NCI-H1092 treated with DMSO at 0.1 percent for 48 hours (cell line): ENCODE measurements at places on chromosomes 7 and 10.

DNA sequence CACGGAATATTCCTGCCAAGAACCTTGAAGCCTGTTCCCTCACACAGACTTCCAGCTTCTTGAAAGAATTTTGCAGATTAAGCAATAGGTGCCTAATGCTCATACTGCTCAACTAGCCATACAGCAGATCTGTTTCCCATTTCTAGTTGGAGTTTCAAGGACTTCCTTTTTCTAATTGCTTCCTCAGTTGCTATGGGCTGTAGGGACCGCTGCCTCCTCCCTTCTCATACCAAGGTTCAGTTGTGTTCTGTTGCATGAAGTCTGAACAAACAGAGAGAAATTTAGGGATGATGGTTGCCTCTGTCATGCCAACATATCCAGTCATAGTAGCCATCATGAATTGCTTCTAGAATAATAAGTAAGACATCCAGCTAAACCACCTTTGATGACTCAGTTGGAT, 6.8 kb downstream of the ITGA8 start:
- DNase-seq: no peak

- DNase-seq: no peak
These were observed 23.6 kb downstream of the SLC35B4 start for GRCh38 chr7:134293002-134293740.

DNA sequence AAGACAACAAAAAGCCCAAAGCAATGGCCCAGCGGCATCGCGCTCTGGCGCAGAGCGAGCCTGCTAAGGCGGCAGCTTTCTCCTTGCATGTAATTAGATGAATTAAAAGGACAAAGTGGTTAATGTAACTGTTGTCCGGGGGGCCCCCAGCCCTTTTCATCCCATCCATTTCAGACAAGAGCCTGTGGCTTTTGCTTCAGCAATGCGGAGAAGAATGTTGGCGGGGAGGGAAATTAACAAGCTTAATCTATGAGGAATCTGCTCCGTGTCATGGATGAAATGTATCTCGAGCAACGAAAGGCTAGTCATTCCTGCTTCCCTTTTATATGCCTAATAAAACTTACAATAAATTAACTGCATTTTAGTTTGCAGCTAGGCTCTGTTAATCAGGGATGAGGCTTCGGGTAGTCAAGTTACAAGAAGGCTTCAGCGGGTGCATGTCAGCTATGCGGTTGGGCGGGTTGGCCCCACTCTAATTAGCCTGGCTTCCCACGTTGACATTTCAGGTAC, 203.3 kb downstream of the BUB3 start:
- DNase-seq: no peak

DNA sequence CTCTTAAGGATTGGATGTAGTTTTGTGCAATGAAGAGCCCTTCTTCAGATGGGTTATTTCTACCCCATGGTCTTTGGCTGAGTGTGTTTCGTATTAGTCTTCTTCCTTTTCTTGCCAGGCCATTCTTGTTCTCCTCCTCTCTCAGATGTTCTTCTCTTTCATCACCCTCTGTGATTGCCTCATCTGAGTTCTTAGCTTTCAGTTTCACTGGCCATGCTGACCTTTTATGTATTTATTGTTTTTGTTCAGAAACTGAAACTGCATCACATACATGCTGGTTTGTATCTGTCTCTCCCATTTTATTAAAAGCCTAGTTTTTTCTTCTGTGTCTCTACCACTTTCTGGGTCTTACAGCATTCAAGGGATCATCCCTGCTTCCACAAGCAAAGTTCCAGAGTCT, 21.7 kb upstream of the PCGF5 start:
- DNase-seq: no peak

DNA sequence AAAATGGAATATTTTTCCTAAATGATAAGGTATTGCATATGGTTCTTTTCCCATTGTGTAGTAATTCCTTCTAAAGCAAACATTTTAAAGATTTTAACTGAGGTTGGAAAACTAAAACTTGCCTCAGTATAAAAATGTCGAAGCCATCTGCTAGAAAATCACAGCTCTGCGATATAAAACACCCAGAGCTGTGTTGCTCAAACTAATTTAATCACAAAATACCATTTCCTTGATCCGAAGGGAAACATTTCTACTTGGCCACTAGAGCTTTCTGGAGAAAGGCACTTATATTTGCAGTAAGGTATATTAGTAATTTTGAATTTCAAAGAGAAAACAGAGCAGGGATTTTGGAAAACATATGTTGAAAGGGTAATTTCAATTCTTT, 209.2 kb upstream of the ZNF32 start:
- no peak for DNase-seq

DNA sequence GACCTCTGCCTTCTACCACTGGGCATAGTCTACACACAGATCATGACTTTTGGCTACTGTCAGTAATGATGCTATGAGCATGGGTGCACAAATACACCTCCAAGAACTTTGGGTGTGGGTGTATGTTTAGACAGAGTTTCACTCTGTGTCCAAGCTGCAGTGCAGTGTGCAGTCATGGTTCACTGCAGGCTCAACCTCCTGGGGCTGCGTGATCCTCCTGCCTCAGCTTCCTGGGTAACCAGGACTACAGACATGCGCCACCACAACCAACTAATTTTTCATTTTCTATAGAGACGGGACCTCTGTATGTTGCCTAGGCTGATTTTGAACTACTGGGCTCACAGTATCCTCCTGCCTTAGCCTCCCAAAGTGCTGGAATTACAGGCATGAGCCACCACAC, 194.4 kb downstream of the NSUN6 start:
- no peak for DNase-seq

GRCh38 chr10:71684356-71685173, 35.0 kb downstream of the C10orf105 start:
- no peak for DNase-seq

GRCh38 chr10:61606959-61607907, 55.5 kb upstream of the CABCOCO1 start:
- DNase-seq: peak; percentile 11

DNA sequence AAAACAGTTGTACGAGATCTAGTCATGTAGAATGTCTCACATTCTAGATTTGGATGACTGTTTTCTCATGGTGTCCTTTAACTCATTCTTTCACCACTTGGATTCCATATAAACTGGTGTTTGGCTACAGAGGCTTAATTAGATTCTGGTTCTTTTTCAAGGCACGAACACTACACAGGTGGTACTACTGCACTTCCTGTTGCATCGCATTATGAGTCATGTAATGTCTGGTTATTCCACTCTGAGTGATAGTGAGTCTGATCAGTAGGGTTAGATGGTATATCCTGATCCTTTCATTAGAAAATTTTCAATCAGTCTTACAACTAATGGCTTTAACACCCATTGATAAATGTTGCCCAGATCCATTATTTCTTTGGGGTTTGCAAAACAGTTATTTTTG, 11.2 kb upstream of the AKAP9 start:
- DNase-seq: no peak

DNA sequence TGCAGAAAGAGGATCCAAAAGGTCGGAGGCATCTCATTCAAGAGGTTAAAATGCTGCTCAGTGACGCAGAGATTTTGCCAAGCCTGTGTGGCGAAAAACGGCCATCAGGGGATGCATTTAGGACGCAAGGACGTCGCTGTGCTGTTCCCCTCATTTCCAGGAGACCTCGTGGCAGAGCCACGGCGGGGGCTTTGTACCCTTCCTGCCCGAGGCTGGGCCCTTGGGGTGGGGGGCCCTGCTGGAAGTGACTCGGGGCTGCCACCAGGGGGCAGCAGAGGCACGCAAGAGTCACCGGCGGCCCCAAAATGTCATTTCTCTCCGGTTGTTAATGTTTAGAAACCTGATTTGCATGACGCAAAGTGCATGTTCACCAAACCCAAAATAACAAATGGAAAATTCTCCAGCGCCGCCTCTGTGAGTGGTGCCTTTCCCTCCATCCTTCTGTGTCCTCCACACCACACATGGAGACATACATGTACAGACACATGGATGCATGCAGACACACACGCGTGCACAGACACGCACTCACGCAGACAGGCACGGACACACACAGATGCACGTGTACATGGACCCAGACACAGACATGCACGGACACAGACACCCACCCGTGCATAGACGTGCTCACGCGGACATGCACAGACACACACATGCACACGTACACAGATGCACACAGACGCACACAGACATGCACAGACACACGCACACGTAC, 51.0 kb upstream of the NKX6-2 start:
- no peak for DNase-seq

- no peak for DNase-seq
These were observed 28.6 kb upstream of the KCNK18 start for GRCh38 chr10:117168729-117169128.

DNA sequence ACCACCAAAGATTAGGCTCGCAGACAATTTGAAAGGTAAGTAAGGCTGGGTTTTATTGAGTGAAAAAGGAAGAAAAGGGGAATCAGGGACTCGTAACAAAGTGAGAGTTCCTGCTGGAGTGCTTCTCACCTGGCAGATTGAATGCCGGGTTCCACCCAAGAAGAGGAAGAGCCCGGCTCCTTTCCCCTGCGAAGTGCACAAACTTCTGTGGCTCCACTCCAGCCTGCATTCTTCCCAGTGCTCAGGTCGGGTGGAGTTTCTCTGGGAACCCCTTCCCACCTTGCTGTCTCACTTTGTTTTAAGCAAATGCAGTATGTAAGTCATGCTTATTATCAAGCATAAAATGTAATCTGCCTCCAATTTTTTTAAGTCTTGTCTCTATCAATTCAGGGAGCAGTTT, 87.1 kb upstream of the TMEM106B start:
- DNase-seq: no peak

DNA sequence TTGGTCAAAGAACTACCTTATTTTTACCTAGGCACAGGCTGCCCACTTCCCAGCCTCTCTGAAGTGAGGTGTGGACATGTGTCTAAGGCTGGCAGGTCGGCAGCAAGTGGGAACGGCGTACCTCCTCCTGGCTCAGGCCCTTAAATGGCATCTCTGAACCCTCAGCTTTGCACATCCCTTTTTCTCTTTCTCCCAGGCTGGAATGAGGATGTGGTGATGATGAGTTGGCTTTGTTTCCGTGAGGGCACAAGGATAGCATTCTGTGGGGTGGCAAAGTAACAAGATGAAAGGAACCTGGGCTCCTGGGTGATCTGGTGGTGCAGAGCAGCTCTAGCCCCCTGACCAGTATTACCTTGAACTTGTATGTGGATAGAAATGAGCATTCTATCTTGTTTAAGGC, 196.8 kb downstream of the REEP3 start:
- no peak for DNase-seq

- no peak for DNase-seq
These were observed 151.3 kb upstream of the SLC13A1 start for GRCh38 chr7:123351027-123351426.

DNA sequence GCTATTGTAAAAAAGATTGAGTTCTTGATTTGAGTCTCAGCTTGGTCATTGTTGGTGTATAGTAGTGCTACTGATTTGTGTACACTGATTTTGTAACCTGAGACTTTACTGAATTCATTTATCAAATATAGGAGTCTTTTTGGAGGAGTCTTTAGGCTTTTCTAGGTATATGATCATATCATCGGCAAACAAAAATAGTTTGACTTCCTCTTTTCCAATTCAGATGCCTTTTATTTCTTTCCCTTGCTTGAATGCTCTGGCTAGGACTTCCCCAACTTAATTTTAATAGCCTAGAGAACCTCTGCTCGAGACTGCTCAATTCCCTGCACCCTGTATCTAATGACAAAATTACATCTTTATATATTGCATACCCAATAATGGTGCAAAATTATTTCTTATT, 154.4 kb downstream of the CCDC7 start:
- DNase-seq: no peak

DNA sequence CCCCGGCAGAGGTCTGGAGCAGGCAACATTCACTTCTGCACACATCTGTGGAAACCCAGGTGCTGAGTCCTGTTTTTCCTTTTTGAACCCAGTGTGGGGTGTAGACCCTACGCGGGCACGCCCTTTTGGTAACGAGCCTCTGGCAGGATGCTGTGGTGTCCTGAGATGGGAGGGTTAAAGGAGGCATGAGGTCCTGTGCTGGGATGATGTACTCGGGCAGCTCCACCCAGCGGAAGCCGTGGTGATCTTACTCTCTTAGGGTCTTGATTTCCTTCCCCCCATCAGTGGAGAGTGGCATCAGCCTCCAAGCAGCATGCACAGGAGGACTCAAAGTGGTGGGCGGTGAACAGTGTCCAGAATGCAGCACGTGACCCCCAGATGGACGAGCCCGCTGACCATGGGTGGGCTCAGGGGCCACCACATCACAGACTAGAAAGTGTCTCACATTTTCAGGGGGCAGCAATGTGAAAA, 148.6 kb downstream of the DNAJB6 start:
- no peak for DNase-seq

DNA sequence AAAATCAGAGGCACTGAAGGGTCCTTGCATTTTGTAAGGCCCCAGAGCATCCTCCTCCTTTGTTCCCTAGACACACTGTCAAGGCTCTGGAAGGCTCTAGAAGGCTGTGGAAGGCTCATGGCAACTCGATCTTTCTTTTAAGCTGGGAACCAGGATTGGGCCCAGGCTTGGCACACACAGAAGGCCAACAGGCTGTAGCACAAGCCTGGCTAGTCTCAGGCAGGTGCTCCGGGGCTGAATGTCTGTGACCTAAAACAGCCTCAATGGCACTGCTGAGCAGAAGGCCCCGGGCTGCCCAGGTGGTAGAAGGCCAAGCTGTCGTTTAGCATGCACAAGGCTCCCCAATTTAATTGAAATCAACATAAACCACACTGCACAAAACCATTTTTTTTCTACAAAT, 55.7 kb downstream of the PRKAG2 start:
- DNase-seq: no peak

- DNase-seq: no peak
These were observed 573.2 kb downstream of the AUTS2 start for GRCh38 chr7:70171369-70171920.

DNA sequence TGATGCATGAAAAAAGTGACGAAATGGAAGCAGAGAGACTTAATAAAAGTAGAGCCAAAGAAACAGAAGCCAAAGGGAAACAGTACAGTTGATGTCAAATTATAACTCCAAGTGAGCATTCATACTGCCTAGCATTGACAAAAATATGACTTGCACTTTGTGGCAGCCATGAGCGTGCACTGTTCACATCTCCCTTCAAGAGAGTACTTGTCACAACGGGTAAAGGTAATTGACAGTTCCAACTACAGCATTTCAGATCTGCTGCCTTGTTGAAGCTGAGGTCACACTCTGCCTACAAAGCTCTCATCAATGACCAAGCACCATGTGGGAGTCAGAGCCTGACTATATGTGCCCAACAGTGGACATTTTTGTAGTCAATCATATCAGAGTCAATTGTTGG, 54.3 kb downstream of the IQUB start:
- DNase-seq: no peak

- DNase-seq: no peak
These were observed 17.7 kb downstream of the CACNB2 start for GRCh38 chr10:18157881-18158280.

GRCh38 chr10:115649217-115649616, 556.1 kb downstream of the ATRNL1 start:
- no peak for DNase-seq
